Activated T-cell treated with anti-CD3 and anti-CD28 coated beads for 24 hours (primary cell): ENCODE measurements at places on chromosomes 3 and 15.

GRCh38 chr3:43238801-43239200, 47.5 kb upstream of the SNRK start:
- no peak for DNase-seq

DNA sequence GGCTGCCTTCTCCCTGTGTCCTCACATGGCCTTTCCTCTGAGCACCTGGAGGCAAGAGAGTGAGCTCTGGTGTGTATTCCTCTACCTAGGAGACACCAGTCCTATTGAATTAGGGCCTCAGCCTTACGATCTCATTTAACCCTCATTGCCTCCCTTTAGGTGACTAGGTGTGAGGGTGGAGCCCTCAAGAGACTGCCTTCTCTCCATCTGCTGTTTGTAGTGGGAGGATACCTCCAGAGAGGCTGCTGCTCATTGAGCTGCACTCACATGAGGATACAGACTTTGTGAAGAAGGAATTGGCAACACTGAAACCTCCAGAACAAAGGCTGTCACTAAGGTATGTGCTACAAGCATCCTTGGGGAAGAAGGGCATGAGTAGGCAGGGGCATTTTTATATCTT, at the start of gene CCR8:
Gene CCR8 (plus strand): TSS at position 217 of the 400 bp plus-strand sequence. CDS start 2,623 bp downstream, outside the sequence.
- DNase-seq: no peak

GRCh38 chr3:126857928-126858327, 125.0 kb upstream of the PLXNA1 start:
- no peak for DNase-seq

DNA sequence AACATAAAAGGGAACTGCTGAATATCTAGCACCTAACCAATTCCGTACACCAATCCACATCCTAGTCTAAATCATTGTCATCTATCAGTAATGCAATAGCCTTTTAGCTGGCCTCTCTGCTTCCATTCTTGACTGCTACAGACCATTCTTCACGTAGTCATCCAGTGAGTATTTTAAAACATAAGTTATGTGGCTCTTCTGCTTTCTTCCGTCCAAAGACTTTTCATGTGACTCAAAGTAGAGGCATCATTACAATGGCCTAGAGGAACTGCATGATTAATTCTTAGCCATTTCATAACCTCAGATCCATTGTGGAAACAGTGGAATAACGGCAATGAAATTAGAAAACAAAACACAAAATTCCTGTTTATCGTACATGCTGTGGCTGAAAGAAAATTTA, 88.9 kb upstream of the CBLB start:
- no peak for DNase-seq

DNA sequence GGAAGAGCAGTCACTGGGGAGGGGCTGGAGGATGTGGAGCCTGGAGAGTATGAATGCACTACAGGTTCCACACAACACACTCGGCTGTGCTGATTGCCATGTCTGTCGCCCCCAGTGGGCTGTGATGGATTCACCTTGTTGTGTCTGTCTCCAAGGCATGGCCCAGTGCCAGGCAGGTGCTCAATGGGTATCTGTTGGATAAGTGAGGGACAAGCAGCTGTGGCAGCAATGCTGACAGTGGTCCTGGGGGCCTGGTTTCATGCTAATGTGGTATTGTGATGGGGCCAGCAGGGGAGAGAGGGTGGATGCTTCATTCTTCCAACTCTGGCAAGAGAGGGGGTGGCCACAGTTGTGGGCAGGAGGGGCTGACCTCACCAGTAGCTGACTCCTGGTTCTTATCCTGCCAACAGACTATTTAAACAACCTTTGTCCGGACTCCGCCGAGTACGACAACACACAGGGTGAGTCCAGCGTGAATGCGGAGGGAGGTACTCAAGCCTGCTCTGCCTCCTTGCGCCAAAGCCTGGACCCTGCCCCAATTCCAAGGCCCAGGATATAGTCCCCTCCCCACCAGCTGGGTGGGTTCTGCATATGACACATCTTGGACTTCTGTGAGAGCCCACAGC, 47.3 kb upstream of the NR2C2 start:
- DNase-seq: no peak

DNA sequence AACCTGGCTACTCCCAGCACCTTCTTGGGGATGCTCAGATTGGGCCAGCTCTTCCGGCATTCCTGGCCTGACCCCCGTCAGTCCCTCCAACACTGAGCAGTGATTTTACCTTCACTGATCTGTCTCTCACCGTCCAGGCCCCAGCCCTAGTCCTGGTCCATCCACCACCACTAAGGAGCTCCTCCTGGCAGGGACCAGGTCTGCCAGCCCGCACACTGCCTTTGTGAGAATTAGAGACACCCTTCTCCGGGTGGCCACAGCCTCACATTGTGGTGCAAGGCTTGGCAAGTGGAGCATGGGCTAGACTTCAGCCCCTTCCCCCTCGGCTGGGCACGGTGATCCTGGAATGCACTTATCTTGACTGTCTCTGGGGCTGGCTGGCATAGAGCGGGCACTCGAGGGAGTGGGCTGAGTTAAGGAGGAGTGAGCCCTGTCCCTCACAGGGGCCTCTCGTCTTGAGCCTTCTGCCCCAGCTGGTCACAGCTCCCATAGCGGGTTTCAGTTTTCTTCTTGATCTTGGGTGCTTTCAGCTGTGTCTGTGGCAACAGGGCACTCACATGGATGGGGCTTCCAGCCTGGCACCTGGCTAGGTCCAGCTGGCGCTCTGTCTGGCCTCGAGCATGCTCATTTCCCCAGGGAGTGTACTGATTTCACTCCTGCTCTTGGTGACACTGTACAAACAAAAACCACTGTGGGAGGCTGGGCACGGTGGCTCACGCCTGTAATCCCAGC, 53.9 kb downstream of the LINGO1 start:
- no peak for DNase-seq

GRCh38 chr15:64809649-64810496, 15.6 kb downstream of the PIF1 start:
- peak; percentile 57 for DNase-seq
